ENCODE measurements at places on chromosomes 6 and 20.
A peak's percentile ranks its signal among the peaks of the same experiment; 100 is the strongest.

- DNase-seq = no peak
These were observed 378.7 kb downstream of the PLCB1 start for GRCh38 chr20:8510808-8511207.

- DNase-seq = peak; percentile 68
These were observed 50.7 kb downstream of the MRPL14 start for GRCh38 chr6:44076356-44077213.

GRCh38 chr6:3990692-3991491, 88.0 kb downstream of the FAM217A start:
- peak; percentile 86 for DNase-seq

- no peak for DNase-seq
These were observed 30.4 kb downstream of the ADGRF5 start for GRCh38 chr6:46891252-46891795.

DNA sequence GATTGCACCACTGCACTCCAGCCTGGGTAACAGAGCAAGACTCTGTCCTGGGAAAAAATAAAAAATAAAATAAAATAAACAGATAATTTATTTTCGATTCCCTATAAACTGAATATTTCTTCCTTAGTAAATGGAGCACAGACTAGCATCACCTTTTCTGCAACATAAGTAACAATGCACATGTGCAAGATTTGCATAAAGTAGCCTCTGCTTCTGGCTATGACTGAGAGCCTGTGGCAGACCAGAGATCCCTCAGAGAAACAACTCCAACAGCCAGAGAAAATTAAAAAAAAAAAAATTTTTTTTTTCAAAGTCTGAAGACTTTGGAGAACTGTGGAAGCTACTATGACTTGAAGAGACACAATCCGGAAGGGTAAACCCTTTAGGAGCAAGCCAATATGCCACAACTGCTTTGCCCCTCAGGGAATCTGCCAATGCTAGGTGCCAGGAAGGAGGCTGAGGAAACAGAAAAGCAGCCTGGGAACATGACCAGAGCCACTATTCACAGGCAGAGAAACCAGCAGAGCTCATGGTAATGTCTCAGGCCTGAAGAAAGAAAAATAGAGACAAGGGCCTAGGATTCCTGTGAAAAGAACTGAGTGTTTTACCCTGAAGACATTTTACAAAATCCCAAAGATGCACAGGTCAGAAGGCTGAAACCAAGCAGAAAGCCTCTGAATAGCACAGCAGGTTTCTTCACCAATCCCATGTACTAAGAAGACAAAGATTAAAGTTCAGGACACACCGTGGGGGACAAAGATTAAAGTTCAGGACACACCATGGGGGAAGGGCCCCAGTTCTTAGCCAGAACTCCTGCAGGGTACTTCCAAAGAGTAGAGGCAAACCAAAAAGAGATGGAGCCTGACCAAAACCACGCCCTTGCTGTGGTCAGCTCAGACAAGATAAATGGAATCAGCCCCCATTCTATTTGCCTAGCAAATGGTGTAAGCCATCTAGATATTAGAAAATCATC, 25.8 kb downstream of the B4GALT5 start:
- peak; percentile 45 for DNase-seq

DNA sequence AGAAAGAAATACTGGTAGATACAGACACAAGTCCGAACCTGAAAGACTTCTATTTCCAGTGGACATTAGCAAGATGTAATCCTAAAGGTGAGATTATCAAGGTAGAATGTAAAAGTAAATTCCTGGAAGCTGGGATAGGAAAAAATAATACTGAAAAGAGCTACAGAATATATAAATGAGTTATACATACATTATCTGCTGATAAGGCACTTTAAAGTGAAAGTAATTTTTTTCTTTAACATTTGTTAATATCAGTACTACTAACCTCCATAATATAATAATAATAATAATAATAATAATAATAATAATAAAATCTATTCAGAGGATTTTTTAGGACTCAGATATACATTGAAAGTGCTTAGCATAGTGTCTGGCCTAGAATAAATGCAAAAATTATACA, 102.5 kb downstream of the RFX6 start:
- no peak for DNase-seq

DNA sequence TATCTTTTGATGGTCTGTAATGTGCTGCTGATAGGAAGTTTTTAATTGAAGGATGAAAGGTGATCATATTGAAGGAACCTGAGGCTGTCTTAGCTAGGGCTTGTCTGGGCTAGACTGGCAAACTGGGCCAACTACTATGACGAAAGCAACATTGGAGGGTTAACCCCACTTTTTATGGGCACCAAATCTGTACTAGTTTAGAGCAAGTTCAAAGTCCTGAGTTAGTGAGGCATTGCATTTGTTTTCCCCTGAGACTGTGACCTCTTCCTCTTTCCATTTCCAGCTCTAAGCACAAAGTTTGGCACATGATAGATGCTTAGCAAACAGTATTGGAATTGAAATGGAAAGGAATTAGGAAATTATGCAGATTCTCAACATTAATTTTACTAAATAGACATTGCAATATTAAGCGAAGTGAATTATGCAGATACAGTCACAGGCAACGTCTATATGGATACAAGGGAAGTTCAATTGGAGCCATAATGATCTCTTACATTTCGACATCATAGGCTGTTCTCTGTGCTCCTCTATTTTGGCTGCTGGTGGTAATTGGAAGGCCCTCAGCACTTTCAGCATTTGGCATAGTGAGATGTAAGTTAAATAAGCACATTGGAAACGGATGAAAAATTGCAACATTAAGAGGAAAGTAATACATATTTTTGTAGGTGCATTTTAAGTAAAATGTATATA, 22.2 kb downstream of the CEP57L1 start:
- DNase-seq = no peak

DNA sequence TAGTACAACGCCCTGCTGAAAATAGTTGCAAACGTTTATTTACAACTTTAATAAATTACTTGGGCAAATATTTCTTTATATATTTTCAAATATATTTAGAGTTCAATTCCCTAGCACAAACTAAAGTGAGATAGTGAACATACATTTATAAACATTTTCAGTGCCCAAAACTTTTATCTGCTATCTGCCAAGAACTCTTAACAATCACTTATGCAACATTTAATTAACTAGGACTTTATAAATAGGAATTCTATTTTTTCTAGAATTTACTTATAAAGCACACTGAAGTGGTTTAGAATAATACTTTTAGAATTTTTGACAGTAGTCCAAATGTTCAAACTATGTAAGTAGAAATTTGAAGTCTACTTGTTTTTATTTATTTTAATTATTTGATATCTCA, 452.6 kb upstream of the RGS17 start:
- DNase-seq = no peak

- DNase-seq = no peak
These were observed 52.7 kb downstream of the LYRM4 start for GRCh38 chr6:5208057-5208456.

DNA sequence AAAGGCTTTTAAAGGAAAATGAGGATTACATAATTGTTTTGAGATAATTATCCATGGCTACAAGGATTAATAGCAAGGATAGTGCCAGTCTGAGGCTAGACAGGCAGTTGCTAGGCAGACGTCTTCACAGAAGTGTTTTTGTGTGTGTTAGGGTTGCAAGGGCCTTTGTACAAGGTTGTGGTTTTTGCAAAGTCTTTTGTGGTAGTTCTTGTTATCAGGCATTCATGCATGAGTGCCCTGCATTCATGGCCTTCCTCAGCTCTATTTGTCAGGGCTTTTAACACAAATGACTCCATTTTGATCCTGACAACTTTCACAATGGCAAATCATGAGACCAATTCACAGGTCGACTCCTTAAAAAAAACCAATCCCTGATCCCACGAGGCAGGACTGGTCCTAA, 68.1 kb upstream of the TXNDC5 start:
- peak; percentile 86 for DNase-seq

- DNase-seq = peak; percentile 99
These were observed 27.3 kb upstream of the STX16 start for GRCh38 chr20:58623579-58624473.

DNA sequence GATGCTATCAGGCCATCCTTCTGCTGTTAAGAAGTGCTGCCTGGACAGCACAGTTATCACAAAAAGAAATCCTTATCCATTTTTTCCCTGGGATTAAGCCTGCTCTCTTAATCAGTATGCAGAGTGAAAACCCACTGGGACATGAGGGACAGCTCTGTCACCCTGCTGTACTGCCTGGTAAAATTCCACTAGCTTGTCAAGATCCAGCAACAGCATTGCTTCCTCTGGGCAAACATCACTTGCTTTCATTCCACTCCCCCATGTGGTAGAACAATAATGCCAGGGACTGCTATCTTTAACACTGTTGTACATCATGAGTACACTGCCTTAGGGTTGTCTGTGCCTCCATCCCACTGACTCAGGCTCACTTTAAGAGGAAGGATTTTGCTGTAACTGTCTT, 331.3 kb downstream of the KIF16B start:
- DNase-seq = peak; percentile 4

- peak; percentile 84 for DNase-seq
These were observed 47.2 kb upstream of the IPCEF1 start for GRCh38 chr6:154403788-154404187.

GRCh38 chr20:46269372-46269771, 38.9 kb downstream of the CDH22 start:
- DNase-seq = no peak

GRCh38 chr6:158991017-158991723, 8.8 kb downstream of the RSPH3 start:
- DNase-seq = no peak

GRCh38 chr6:46078294-46078693, 51.5 kb upstream of the ENPP4 start:
- no peak for DNase-seq

GRCh38 chr20:11301699-11302098, 616.0 kb upstream of the BTBD3 start:
- no peak for DNase-seq

- DNase-seq = no peak
These were observed 22.6 kb upstream of the SYNDIG1 start for GRCh38 chr20:24446811-24447210.

GRCh38 chr20:13639150-13639497, 392 bp upstream of the TASP1 start:
- no peak for DNase-seq

DNA sequence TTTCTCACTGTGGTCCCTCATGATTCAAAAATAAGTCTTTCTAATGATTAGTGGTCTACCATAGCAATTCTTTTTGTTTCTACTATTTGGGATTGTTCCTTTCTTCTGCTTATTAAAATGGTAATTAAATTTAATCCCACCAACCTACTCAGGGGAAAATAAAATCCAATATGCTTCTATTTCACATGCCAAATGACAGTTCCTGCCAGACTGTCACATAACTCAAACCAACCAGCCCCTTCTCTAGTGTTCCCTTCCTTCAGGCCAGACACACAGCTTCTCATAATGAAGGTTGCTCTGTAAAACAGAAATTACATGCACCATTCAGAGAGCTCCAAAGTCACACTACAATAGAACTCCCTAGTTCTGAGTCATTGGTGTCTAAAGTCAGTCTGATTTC, 23.2 kb downstream of the PAK5 start:
- no peak for DNase-seq

- no peak for DNase-seq
These were observed 40.9 kb downstream of the DSTN start for GRCh38 chr20:17610566-17611289.

GRCh38 chr6:167125410-167125809, 2.5 kb downstream of the CCR6 start:
- no peak for DNase-seq

- DNase-seq = peak; percentile 38
These were observed 140.1 kb downstream of the QKI start for GRCh38 chr6:163554663-163555062.
